ENCODE measurements at places on chromosomes 4 and X.

- DNase-seq, result no peak
These were observed 583 bp downstream of the RASL11B start for GRCh38 chr4:52862639-52863161.

- no peak for DNase-seq
These were observed 6.6 kb downstream of the TMEM156 start for GRCh38 chr4:39025552-39026085.

- DNase-seq, result no peak
These were observed 37.8 kb downstream of the SNX25 start for GRCh38 chr4:185247151-185247550.

GRCh38 chrX:31190221-31190975 lies 118.6 kb upstream of the FTHL17 start:
- no peak for DNase-seq

- no peak for DNase-seq
These were observed 13.7 kb upstream of the SLIT2 start for GRCh38 chr4:20237894-20238537.

- peak; percentile 1 for DNase-seq
These were observed 27.4 kb downstream of the HMGN5 start for GRCh38 chrX:81174286-81174685.

- no peak for DNase-seq
These were observed 2.7 kb downstream of the SLC38A5 start for GRCh38 chrX:48467281-48467761.

GRCh38 chr4:74087481-74087880 lies 11.5 kb downstream of the CXCL2 start:
- no peak for DNase-seq

DNA sequence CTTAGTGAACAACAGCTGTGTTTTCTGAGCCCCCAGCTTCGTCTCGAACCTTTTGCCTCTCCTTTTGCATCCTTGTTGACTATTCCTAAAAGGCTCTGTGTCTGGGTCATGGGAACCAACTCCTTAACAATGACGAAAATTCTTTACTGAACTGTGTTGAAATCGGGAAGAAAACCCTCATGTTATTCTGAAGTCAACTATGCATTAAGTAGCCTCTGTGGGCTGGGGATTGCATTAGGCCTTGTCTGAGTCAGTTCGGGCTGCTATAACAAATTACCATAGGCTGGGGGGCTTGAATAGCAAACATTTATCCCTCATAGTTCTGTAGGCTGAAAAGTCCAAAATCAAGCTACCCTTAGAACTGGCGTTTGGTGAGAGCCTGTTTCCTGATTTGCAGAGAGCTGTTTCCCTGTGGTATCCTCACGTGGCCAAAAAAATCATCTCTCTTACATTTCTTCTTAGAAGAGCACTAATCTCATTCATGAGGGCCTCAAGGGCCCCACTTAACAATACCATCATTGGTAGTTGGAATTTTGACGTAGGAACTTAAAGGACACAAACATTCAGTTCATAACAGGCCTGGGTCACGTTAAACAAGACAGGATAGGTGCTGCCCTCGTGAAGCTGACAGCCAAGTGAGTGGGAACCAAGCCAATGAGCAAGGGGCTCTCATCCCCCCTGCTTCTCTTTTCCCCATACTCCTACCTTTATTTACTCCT lies 75.9 kb downstream of the CLNK start:
- DNase-seq, result no peak

- no peak for DNase-seq
These were observed 31.6 kb downstream of the TKTL1 start for GRCh38 chrX:154327038-154327820.

DNA sequence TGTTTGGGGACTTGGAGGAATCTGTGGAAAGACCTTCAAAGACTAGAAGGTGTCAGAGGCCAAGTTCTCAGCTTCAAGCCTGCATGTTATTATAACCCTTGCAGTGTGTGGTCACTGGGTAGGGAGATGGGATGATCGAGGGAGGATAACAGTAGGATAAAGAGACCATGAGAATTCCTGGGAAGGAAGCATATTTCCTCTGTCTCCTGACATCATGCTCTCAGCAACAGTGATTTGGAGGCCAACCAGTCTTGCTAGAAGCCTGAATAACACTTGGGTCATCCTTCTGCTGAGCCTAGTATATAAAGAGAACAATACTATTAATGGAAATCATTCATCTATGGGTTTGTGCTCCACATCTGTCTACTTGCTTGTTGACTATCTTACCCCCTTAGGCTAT lies 40.9 kb upstream of the ANXA3 start:
- no peak for DNase-seq

DNA sequence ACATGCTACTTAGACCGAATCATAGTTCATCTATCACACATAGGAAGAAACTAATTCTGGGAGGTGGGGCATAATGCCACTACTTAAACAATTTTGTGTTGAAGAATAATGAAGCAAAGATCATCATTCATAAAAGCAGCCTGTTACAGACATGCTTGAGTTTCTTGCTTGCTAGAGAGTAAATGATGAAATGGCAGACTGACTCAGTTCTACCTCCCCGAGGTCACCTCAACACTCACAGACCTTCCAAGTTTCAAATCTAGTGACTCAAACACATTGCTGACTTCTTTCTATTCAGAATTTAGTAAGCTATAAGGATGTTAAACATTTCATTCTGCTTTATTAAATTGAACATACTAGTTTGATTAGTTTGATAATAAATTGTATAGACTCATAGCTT lies 636.5 kb upstream of the FRG1 start:
- DNase-seq, result no peak

GRCh38 chrX:108464604-108465003 lies 25.0 kb downstream of the COL4A5 start:
- DNase-seq, result no peak

DNA sequence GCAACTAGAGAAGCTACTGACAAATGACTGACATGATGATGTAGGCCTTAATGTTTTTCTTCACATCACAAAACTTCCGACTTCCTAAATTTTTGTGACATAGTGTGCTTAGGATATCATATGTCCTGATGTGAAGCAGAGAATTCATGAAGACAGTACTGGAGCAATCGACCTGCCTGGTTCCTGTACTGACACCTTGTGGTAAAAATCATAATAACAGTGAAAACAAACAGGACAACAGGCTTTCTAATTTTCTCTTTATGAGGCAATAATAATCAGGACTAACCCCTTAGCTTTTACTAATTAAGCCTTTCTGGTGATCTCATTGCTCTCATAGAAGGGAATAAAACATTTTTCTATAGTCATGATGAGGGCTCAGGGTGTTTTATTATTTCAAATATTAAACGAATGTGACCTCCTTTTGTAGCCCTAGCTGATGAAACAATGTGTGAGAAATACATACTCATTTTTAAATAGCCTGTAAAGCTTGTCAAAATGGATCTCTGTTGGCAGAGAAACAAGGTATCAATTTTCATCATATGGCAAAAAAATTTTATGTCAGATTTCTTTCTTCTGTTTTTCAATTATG lies 158.4 kb downstream of the TENT5D start:
- DNase-seq, result peak; percentile 1

DNA sequence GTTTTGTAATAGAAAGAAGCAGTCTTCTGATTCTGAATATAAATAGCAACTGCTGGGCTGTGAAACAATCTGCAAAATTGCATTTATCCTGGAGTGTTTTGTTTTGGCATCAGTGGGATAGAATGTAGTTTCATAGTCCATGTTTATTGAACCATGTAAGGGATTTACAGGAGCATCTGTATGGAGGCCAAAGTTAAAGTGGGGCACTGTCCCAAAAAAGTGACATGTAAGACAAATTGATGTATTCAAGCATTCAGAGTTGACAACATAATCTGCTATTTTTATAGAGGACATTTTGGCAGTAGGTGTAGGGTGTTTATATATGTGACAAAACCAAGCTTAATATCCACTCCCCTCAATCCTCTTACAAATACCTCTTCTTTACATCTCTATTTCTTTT lies 200.5 kb upstream of the ANK2 start:
- DNase-seq, result no peak

DNA sequence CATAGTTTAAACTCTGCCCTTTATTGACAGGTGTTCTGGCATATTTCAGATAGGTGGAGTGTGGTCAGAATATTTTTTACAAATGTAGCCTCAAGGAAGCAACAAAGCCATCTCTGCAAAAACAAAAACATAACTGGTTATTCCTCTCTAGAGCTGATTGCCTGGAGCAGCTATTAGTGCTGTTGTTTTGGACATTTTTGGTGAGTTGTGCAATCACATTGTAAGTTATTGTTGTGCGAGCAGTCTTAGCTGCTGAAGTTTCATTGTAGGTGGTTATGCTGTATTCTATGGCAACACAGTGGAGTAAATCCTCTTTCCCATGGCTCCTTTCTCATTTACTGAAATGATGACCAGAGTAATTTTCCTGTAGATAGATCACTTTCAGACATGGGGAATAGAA lies 1413.0 kb downstream of the PCDH7 start:
- DNase-seq, result no peak

- DNase-seq, result no peak
These were observed 44.8 kb downstream of the PNMA5 start for GRCh38 chrX:152949114-152949513.

GRCh38 chr4:163243297-163243981 lies 76.7 kb upstream of the NAF1 start:
- no peak for DNase-seq

DNA sequence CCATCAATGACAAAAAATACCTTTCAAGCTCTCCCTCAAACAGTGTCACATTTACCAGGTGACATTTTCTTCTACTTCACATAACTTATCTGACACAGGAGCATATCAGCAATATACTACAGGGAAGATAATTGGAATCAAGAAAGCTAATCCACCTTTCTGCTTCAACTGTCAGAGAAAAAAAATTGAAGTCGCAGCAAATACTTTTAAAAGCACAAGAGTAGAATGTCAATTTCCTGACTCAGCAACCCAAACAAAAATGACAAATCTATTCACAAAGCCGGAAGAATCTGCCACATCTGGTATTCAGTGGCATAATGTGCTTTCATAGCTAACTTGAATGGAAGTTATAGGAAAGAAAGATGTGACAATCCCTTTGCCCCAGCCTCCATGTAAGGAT lies 36.7 kb downstream of the AGA start:
- DNase-seq, result no peak

GRCh38 chr4:82380344-82380743 lies 6.6 kb upstream of the HNRNPD start:
- DNase-seq, result no peak

- DNase-seq, result no peak
These were observed 16.3 kb downstream of the SPON2 start for GRCh38 chr4:1156069-1156468.

DNA sequence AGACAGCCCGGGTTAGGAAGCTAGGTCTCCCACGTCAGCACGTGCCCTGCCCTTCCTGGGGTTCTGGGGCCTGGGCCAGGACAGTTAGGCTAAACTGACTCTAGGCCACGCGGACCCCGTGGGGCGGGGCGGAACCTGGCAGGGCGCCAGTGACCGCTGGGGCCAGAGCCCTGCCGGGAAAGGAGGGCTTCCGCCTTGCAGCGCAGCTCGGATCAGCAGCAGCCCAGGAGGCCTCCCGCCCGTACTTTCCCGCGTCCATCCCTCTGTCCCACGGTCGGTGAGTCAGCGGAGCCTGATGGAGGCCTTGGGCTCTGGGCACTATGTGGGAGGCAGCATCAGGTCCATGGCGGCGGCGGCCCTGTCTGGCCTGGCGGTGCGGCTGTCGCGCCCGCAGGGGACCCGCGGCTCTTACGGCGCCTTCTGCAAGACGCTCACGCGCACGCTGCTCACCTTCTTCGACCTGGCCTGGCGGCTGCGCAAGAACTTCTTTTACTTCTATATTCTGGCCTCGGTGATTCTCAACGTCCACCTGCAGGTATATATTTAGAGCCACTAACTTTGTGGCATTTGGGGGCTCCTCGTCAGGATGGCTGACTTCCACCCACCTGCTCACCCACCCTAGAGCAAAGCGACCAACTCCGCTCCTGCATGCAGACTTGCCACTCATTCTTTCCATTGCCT lies at the start of gene SMIM10:
SMIM10 (plus strand) TSS at position 191 of the 681 bp plus-strand sequence; CDS start at position 296, 105 bp downstream.
- no peak for DNase-seq

DNA sequence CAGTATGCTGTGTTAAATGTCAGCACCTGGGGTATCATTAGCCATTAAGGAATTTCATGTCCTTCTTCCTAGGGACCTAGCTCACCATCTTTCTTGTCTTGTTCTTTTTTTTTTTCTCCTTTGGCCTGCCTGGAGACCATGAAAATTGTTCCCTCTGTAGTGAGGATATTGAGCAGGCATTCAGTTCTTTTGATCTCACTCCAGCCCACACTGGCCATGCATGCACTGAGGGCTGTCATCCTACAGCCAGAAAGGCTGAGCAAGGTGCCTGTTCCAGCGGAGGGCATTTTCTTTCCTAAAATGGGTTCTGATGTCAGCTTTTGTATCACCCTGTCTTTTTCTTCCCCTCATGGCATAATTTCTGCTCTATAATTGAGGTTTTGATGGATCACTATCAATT lies 275.9 kb upstream of the HAND2 start:
- no peak for DNase-seq

DNA sequence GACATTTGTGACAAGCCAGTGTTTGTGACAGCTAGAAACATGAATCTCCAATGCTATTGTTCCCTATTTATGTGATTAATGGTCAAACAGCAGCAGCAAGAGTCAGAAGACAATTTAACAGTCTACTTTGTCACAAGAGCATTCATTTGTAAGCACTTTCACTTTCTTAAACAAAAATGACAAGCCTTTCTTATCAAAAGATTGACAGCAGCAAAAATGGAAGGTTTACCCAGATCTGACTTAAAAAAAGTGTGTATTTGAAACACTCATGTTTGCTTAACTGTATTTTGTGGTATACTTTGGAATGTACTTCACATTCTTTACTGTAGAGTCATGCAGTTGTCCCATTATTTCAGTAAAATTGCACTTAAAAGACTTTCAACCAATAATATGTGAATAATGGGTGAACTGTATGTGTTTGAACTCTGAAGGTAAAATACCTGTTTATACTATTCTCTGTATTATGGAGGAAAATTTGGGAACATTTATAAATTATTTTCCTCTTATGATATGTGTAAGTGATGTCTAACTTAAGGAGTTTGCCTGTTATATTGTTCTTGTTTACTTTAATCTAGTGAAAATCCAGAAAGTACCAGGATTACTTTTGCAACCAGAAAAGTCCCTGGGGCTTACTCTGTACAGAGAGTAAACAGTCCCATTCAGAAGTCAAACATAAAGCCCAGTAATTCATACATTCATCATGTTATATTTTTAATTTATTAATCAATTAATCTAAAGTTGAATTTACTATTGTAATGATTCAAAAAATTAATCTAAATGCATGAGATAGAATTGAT lies 314.9 kb upstream of the TRAM1L1 start:
- peak; percentile 53 for DNase-seq

DNA sequence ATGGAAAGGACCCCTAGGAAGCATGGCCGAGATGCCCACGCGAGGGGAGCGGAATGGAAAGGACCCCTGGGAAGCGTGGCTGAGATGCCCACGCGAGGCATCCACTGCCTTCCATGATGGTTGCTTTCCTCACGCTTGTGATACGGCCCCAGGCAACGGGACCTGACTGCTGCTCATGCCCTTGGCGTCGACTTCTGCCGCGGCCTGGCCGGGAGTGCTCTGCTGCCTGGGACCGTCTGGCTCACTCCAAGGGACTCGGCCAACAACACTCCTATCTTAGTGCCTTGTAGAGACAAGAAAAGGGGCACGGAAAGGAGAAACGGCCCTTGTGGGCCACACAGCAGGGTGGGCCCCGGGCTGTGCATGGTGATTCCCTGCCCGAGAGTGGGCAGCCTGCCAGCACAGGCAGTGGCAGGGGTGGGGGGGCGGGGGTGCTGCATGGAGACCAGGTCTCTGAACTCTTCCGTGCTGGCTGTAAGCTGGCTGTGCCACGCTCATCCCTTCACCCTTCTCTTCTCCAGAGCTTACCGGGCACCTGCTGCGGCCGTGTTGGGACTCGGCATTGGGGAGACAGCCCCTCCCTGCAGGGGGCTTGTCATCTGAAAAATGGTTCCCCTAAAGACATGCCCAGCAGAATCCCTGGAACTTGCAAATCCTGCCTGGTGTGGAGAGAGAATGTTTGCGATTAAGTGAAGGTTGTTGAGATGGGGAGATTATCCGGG lies 38.6 kb upstream of the HMX1 start:
- no peak for DNase-seq
